ENCODE measurements at places on chromosomes 2 and 18.
A peak's percentile ranks its signal among the peaks of the same experiment; 100 is the strongest.

- H3K36me3 ChIP-seq: peaks cover 35% of the 10 kb centered on the region
- DNase-seq: no peak
- no peak overlapping the region for H3K27ac ChIP-seq
These were observed 26.9 kb downstream of the CENPO start for GRCh38 chr2:24820175-24820513.

DNA sequence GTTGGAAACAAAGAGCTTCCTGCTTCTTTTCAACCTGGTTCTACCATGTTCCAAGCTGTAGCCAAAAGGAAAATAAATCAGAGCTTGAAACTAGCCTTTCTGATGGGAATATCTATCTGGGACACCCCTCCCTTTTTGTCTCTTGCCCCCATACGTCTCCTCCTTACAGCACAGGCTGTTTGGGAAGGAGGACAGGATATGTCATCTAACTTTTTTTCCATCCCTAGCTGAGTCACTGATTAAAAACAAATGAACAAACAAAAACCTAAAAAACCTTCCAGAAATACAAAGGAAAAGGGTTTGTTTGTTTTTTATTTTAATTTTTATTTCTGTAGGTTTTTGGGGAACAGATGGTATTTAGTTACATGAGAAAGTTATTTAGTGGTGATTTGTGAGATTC lies 151.6 kb downstream of the FAM210A start:
- DNase-seq: no peak
- no peak overlapping the region for H3K4me3 ChIP-seq
- peak overlapping the region; percentile 37 for H3K27ac ChIP-seq
- no peaks in the 10 kb centered on the region for H3K27me3 ChIP-seq
- no peaks in the 10 kb centered on the region for H3K36me3 ChIP-seq

DNA sequence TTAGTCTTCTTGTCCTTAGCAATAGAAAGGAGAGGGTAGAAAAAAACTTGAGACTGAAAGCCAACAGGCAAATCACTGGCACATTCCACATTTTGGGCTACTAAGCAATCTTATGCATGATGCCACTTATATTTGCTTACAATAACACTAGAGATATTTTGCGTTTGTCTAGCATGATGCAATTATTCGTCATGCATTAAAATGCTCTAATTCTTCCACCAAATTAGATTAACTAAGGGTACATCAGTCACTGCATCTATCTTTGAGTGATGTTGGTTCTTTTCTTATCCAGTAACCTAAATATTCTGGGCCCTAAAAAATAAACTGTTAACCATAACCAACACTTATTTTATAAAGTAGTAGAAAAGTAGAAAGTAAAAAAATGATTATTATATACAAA lies 1311.7 kb upstream of the CDH2 start:
- no peaks in the 10 kb centered on the region for H3K36me3 ChIP-seq
- H3K27ac ChIP-seq: no peak overlapping the region
- H3K4me1 ChIP-seq: no peaks in the 10 kb centered on the region
- H3K27me3 ChIP-seq: no peaks in the 10 kb centered on the region
- no peak overlapping the region for H3K4me3 ChIP-seq
- DNase-seq: no peak

- no peaks in the 10 kb centered on the region for H3K27me3 ChIP-seq
- peaks cover 4% of the 10 kb centered on the region for H3K36me3 ChIP-seq
- H3K27ac ChIP-seq: peak overlapping the region; percentile 17
- no peak overlapping the region for H3K4me3 ChIP-seq
These were observed 38.4 kb downstream of the LONRF2 start for GRCh38 chr2:100283724-100284501.

DNA sequence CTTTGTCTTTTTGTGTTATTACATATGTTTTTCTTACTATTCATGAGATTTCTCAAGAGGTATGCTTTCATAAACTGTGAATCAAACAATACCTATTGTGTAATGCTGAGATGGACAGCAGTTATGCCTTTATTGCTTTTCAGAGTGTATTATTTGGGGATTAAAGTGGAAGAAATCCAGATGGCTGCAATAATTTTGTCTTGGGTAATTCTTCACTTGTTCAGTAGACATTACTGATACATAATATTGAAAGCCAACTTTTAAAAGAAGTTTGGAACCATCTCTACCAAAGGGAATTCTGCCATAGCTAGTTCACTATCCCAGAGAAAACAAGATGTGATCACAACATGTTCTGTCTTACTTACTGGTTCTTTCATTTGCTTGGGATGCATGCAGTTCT lies 253.4 kb upstream of the ZSWIM2 start:
- no peak for DNase-seq
- H3K36me3 ChIP-seq: no peaks in the 10 kb centered on the region
- no peak overlapping the region for H3K27ac ChIP-seq
- H3K4me1 ChIP-seq: no peaks in the 10 kb centered on the region

GRCh38 chr2:26737221-26737620 lies 26.9 kb upstream of the SLC35F6 start:
- H3K27me3 ChIP-seq: no peaks in the 10 kb centered on the region
- H3K36me3 ChIP-seq: no peaks in the 10 kb centered on the region
- H3K4me3 ChIP-seq: no peak overlapping the region
- peaks cover 4% of the 10 kb centered on the region for H3K4me1 ChIP-seq
- DNase-seq: no peak

DNA sequence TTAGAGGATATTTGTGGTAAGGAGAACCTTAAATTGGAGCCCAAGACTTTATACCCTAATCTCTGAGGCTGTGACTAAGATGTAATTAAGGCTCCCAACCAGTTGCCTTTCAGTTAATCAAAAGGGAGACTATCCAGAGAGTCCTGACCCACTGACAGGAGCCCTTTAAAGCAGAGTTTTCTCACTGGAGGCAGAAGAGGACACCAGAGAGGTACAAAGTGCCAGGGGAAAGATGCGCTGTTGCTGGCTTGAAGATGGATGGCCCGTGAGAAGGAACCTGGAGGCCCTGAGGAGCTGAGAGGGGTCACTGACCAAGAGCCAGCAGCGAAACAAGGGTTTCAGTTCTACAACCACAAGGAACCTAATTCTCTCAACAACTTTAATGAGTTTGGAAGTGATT lies 137.3 kb downstream of the TMEM131 start:
- no peak overlapping the region for H3K27ac ChIP-seq
- no peaks in the 10 kb centered on the region for H3K4me1 ChIP-seq
- no peak overlapping the region for H3K4me3 ChIP-seq
- no peaks in the 10 kb centered on the region for H3K36me3 ChIP-seq

GRCh38 chr2:85421260-85422071 lies 3.0 kb downstream of the SH2D6 start:
- no peaks in the 10 kb centered on the region for H3K36me3 ChIP-seq
- DNase-seq: no peak
- no peak overlapping the region for H3K4me3 ChIP-seq
- peak overlapping the region; percentile 99 for H3K27ac ChIP-seq
- H3K27me3 ChIP-seq: no peaks in the 10 kb centered on the region

- no peaks in the 10 kb centered on the region for H3K27me3 ChIP-seq
- H3K36me3 ChIP-seq: no peaks in the 10 kb centered on the region
- DNase-seq: no peak
- no peak overlapping the region for H3K27ac ChIP-seq
- H3K4me1 ChIP-seq: no peaks in the 10 kb centered on the region
- H3K4me3 ChIP-seq: no peak overlapping the region
These were observed 722.6 kb downstream of the METTL4 start for GRCh38 chr18:1848716-1849115.

DNA sequence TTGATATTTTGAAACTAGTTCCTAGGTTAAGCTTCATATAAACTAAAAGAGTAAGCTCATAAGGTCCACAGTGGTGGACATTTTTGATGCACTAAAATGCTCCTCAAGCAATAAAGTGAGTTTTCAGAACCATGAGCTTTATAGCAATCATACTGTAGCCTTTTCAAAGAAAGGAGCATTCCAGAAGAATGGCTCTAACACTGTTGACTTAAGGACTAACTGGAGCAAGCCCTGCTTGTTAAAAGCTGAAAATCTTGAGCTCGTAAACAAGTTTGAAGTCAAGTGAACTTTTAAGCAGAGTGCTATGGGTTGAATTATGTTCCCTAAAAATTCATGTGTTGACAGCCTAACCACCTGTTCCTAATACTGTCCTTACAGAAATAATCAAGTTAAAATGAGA lies 38.0 kb downstream of the KYNU start:
- DNase-seq: no peak
- no peaks in the 10 kb centered on the region for H3K27me3 ChIP-seq
- no peak overlapping the region for H3K27ac ChIP-seq
- H3K36me3 ChIP-seq: no peaks in the 10 kb centered on the region
- H3K4me1 ChIP-seq: peaks cover 7% of the 10 kb centered on the region
- H3K4me3 ChIP-seq: no peak overlapping the region

DNA sequence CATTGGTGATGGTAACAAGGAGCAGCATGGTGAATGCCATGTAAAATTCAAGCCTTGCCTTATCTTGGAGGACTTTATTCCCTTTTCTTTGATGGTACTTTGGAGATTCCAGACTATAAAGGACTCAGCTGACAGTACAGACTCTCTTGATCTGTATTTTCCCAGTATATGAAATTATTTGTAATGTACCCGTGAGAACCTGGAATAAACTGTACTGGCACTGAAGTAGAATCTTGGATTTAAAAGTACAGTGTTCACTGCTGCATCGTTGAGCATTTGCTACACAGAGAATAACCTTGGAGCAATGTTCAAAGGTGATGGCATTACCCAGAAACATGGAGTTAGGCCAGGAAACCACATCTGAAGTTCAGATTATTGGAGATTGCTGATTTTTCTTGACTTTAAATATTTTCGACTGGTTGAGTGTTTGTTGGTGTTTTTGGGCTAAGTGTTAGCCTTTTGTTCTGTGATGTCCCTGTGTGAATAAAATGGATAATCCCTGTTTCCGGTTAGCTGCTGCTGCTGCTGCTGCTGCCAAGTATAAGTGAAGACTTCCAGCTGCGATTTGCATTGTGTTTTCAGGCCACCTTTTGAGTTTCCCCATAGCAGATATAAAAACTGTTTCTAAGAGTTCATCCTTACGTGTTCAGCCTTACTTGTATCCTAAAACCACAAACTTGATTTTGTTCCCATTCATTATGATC lies 122.0 kb downstream of the SPTBN1 start:
- no peak for DNase-seq
- no peak overlapping the region for H3K4me3 ChIP-seq
- H3K27ac ChIP-seq: no peak overlapping the region
- no peaks in the 10 kb centered on the region for H3K36me3 ChIP-seq

DNA sequence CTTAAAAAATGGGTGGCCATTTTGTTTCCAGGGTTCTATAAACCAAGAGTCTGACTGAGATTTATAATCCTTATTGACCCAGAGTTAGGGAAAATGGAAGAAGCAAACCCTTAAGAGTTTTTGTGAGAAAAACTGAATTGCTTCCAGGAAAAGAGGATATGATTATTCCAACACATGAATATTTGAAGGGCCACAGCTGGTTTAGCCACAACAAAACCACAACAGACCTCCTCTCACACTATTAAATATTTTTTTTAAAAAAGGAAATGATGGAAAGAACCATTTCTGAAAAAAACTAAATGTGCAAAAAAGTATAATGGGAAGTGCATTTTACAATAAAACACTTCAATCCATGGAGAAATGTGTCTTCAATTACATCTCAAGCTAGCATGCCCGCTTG lies 182.7 kb downstream of the ETAA1 start:
- DNase-seq: no peak
- H3K4me1 ChIP-seq: no peaks in the 10 kb centered on the region
- H3K27me3 ChIP-seq: no peaks in the 10 kb centered on the region
- H3K27ac ChIP-seq: no peak overlapping the region

DNA sequence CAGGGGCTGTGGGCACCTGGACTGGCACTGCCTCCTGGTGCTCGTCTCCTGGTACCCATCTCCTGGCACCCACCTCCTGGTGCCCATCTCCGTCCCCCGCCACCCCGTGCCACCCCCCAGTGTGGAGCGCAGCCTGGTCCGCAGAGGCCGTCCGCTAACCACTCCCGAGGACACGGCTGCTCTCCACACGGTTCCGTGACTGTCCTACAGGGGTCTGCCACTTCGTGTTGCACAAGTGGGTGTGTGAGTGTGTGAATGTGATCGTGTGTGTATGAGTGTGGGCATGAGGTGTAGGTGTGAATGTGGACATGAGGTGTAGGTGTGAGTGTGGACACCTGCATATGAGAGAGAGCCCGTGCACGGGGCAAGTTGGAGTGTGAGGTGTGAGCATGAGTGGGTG lies 119.4 kb upstream of the HS6ST1 start:
- H3K27me3 ChIP-seq: no peaks in the 10 kb centered on the region
- no peak overlapping the region for H3K27ac ChIP-seq
- H3K4me1 ChIP-seq: peaks cover 14% of the 10 kb centered on the region
- H3K36me3 ChIP-seq: no peaks in the 10 kb centered on the region
- no peak overlapping the region for H3K4me3 ChIP-seq

DNA sequence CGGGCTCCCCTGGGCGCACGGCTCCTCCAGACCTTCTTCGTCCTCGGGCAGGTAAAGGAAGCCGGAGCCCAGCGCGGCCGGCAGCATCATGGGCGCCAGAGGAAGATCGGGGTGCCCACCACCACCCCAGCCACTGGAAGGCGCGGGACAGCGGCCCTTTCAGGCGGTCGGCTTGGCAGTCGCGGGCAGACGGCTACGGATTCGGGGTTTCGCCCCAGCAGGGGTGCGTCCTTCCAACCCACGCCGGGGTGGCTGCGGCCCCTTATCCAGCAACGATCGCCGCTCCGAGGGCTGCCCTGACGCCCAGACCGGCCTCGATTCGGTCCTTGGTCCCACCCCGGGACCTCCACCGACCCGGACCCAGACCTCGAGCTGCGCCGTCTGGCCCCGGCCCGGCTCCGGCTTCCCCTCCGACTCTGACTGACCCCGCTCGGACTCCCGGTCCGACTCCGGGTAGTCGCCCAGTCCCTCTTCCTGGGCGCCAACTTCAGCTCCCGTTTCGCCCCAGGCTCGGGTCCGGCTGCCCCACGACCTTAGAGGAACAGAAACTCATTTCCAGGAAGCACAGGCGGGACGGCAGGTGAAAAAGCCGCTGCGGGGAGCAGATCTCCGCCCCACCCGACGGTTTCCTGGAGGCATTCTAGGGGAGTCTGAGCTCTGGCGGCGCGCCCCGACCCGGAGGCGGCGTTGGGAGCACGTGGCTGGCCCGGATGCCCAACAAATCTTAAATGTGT lies 30.2 kb upstream of the SSB start:
- H3K36me3 ChIP-seq: no peaks in the 10 kb centered on the region
- peaks cover 5% of the 10 kb centered on the region for H3K4me1 ChIP-seq
- peak overlapping the region; percentile 9 for H3K4me3 ChIP-seq
- DNase-seq: no peak
